GM04504 (cell line): ENCODE measurements at places on chromosomes 7 and 10.

DNA sequence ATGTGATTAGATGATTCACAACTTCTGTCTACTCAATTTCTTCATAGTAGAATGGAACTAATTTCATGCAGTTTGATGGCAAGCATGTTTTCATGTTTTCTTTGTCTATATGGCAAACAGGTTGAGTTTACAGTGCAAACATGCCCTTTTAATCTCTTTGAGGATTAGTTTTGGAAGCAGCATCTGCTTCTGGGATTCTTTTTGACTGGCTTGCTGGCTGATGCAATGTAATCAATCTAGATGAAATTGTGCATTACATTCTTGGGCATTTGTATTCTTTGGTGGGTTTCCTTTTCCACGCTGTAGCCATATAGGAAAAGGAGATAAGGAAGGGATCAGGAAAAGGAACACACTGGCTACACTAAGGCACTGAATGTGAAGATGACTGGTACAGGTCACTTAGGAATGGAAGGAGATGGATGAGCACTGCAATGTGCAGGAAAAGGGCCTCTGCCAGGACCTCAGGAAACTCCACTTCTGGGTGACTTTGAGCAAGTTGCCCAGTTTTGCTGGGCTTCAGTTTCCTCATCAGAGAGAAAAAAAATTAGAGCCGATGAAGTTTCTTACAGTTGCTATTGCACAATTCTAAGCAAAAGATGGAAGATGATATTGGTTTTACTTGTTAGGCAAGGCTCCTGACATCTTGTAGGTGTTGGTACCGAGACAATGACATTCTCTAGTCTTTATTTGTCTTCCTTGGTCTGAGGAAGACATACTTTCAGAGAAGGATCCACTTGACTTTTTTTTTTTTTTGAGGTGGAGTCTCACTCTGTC is 269.1 kb downstream of the SUGCT start:
- no peak for DNase-seq

- no peak for DNase-seq
Measured at GRCh38 chr7:158416283-158416933, 171.2 kb downstream of the PTPRN2 start.

DNA sequence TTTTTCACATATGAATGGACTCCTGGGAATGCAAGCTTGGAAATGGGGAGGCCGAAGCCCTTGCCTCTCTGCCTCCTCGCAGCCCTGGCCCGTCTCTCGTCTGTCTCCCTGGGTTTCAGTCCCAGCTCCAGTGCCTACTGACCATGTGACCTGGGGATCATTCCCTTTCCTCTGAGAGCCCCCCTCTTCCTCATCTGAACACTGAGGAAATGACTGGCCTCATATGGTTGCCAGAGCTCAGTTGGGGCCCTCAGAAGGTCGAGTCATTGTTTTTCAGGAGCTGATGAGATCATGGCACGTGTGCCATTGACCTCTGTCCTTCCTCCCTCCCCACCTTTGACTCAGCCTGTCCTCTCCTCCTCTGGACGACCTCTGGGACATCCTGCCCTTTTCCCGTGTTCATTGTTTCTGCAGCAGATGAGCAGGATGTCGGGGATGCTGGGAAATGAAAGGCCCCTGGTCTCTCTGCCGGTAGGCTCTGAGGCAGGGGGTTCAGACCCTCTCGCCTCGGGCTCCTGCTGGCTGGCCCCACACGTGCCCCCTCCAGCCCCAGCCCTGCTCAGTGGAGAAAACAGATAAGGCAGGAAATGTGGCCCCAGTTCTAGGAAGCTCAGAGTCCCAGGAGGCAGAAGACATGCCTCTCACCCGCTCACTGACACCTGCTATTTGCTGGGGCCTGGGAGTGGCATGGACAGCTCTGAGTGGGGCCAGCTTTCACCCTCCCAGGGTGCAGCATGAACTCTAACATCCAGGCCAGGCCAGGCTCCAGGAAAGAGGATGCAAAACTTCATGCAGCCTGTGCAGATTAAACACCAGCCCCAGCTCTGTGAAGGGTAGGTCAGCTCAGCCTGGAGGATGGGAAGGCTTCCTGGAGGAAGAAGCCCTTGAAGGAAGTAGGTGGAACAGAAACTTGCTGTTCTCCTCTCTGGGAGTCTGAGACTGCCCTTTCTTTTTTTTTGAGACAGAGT is 8.3 kb upstream of the PPP1R35 start:
- peak; percentile 50 for DNase-seq

GRCh38 chr7:132450188-132450587 is 126.1 kb downstream of the PLXNA4 start:
- DNase-seq = no peak

DNA sequence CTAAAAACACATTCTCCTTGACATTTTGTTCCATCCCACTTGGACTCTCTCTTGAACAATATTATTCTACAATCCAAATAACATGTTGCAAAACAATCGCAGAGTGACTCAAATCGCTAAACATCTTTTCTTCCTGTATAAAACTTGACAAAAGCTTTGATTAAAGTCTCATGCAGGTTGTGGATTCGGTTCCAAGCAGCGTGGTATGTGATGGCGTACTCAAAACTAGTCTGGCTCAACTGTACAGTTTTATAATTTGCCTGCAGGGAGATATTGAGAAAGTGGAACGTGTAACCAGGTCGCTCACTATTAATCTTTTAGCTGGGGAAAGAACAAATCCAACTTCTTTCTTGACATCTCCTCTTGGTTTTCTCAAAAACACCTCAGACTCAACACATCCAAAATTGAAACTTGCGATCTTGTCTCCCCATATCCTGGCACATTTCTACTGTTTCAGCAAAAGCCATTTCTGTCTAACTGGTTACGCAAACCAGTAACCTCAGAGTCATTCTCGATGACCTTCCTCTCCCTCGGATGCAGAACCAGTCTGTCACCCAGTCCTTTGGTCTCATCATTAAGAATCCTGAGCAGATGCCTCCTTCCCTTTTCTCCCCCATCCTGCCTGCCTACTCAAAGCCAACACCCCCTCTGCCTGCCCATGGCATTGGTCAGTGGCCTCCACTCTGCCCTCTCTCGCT is 100.1 kb downstream of the CACNB2 start:
- no peak for DNase-seq

DNA sequence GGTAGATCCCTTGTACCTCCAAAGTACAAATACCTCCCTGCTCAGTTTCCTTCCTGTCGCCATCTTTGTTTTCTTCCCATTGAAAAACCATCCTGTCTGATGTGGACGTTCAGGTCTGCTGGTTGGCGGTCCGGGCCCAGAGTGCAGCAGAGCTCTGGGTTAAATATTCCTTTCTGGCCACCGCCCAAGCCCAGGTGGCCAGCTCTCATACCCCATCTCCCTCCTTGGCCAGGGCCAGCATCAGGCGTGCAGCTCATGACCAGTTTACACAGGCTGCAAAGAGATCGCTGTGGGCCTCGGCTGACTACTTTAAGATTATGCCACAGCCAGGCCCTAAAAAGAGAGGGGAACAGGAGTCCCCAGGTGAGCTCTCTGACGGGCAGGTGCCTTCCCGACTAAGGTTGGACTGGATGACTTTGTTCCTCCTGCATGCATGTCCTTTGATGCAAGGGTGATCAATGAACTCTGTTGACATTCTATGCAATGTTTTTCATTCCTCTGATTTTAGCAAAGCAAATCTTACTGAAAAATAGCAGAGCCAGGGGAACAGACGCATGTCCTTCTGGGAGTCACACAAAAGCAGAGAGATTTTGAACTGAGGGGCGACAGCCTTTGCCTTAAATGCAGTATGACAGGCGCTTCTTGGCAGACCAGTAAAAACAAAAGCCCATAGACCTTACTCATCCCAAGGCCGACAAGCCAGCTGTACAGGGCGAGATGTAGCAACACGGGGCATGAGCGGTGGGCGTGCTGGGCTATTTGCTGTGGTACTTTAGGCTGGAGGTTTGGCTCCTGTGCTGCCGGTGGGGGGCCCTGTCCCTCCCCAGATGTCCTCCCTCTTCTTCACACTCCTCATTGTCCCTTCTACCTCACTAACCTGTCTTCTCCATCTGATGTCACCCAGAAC is 33.3 kb upstream of the SH2B2 start:
- no peak for DNase-seq

GRCh38 chr10:67804395-67804678 is 33.7 kb downstream of the DNAJC12 start:
- no peak for DNase-seq

DNA sequence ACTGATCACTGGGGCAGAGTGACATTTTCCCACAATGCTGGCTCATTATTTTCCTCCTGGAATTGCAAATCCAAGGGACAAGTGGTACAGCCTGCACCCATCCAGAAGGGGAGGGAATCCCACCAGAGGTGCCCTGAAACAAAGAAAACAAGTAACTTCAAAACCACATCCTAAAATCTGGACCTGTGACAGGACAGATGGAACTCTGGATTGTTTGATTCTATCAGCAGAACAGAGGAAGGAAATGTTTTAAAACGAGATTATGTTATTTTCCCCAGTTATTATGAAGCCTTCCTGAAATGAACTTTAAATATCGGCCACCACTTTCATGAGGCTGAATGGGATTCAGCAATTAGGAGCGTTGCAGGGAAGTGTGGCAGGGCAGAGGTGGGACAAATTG is 62.2 kb upstream of the ECHDC3 start:
- DNase-seq = no peak

DNA sequence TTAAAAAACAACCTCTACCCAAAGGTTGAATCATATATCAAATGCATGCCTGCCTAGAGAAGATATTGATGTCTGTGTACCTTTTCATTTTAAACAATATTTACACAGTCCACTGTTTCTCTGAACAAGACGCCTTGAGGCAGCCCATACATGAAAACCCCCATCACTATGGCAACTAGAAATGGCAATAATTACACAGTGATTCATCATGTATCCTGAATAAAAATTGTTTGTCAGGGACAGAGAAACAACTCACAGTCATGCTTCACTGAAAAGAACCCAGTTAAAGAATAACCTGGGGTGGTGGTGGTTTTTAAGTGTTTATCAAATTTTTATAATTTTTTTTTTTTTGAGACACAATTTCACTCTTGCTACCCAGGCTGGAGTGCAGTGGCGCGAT is 19.7 kb downstream of the DNAJC12 start:
- no peak for DNase-seq
